ENCODE measurements at places on chromosomes 5 and 9. TPM values are rescaled to one million over a fixed set of nuclear protein-coding genes. Genes with fewer than 3 reads are reported as not detected.
A peak's percentile ranks its signal among the peaks of the same experiment; 100 is the strongest.

The B4GALT7 gene
- total RNA-seq, result 23.1 TPM

The CYSRT1 gene
- not detected for total RNA-seq

The QRFP gene
- total RNA-seq, result not detected

The PCSK5 gene
- 30.0 TPM for total RNA-seq

The PHF2 gene
- total RNA-seq, result 17.6 TPM

The MUSK gene
- total RNA-seq, result 0.24 TPM

The DND1 gene
- total RNA-seq, result 1.1 TPM

DNA sequence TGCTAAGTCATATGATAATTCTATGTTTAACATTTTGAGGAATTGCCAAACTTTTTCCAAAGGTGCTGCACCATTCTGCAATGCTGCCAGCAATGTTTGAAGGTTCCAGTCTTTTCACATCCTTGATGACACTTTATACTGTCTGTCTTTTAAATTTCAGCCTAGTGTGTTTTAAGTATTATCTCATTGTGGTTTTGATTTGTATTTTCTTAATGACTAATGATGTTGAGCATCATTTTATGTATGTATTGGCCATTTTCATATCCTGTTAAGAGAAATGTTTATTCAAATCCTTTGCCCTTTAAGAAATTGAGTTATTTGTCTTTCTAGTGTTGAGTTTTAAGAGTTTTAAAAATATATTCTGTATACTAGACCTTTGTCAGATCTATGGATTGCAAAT lies 5.0 kb upstream of the TEX48 start:
- DNase-seq, result no peak

GRCh38 chr9:126614088-126614454 lies 343 bp downstream of the LMX1B start:
- peak; percentile 81 for DNase-seq

DNA sequence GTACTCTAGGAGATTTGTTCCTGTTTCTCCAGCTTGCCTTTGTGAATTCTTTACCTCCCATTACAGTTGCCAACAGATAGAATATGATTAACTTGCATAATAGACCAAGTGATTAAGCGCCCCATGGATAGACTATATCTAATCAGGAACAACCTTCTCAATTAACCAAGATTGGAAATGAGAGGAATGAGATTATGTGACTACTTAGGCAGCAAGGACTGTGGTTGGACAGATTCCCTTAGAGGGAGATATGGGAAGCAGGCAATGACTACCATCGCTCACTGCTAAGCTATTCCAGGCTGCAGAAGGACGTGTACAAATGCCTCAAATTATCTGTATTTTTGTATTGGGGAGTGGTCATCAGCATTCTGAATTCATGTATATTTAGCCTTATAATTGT lies 278.1 kb upstream of the DAB2 start:
- no peak for DNase-seq

DNA sequence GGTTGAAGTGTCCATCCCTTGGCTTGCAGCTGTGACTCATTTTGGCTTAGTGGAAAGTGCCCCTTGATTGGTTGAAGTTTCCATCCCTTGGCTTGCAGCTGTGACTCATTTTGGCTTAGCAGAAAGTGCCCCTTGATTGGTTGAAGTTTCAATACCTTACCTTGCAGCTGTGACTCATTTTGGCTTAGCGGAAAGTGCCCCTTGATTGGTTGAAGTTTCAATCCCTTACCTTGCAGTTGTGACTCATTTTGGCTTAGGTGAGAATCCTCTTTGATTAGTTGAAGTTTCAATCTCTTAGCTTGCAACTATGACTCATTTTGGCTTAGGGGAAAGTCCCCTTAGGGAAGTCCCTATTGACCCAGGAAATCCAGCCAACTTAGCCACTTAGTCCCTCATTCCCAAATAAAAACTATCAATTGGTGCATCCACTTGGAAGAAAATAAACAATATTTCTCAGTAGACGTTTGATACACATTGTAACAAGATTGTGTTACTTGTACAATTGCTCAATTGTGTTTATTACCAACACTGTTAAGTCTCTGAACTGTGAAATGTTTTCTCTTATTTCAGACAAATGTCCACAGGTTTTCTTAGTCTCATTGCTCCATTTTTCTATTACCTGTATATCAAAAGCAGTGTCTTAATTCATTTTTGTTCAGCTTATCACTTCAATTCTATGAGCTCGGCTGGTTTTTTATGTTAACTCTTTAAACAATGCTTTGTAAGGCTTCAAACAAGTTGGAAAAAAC lies 2308.8 kb upstream of the ACO1 start:
- no peak for DNase-seq

DNA sequence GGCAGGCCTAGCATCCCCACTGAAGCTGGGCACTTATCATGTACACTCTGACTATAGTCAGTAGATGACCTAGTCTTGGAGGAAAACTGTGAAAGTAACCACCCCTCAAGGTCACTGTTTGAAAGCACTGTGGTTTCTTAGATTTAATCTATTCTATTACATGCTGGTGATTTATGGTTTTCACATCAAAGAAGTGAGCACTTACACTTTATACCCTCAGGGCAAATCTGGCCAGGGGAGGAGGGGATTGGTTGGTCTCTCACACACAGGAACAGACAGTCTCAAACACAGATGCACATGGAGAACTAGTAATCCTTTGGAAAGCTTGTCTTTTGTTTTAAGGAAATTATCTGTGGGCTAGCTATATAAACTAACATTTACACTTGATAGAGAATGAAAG lies 17.9 kb upstream of the SPIN1 start:
- no peak for DNase-seq

DNA sequence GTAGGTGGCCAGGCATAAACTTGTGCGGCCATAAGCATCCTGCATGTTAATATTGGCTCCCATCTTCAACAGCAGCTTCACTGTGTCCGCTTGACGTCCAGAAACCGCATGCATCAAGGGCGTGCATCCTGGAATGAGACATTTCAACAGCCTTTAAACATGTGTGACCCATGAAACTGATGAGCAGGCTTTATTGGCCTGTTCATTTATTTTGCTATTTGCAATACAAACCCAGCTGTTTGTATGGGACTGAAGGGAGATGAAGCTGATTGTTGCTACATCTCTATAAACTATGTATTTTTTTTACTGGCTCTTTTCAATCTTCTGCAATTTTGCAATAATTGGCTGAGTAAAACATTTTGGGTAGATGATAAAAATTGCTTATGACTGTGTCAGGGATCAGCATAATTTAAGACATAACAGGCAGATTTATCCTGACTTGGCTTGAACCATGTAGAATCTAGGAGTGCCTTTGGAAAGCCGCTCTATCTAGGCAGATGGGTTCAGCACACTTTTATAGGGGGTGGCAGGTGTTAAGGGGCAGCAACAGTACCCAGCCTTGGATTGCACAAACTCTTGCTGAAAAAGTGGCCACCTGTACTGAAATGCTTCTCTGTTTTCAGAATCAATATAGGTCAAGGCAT lies 56.9 kb downstream of the ANKRD55 start:
- no peak for DNase-seq

- DNase-seq, result no peak
These were observed 177.2 kb upstream of the PITX1 start for GRCh38 chr5:135211083-135211790.

GRCh38 chr5:73796164-73797131 lies 170.5 kb downstream of the ARHGEF28 start:
- DNase-seq, result no peak

GRCh38 chr9:99389087-99390033 lies 167.3 kb downstream of the SEC61B start:
- DNase-seq, result no peak

DNA sequence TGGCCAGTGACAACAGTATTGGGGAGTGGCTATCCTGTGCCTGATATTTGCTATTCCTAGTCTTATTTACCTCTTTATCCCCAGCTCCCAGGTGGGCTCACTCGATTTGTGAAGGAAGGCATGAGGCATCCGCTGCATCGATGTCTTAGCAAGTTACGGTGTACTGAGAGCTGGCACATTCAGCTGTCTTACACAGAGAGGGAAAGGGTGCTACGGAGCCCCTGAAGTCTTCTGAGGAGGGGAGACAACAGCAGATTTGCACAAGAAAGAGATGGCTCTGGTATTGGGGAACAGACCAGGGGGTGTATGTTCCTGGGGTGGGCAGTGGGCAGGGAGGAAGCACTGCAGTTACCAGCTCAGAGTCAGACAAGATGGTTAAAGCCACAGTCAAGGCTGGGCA lies 172.6 kb downstream of the FGF18 start:
- peak; percentile 0 for DNase-seq

GRCh38 chr5:162685302-162685701 lies 617.7 kb downstream of the GABRG2 start:
- no peak for DNase-seq

GRCh38 chr5:177188775-177189174 lies 55.2 kb downstream of the NSD1 start:
- no peak for DNase-seq

DNA sequence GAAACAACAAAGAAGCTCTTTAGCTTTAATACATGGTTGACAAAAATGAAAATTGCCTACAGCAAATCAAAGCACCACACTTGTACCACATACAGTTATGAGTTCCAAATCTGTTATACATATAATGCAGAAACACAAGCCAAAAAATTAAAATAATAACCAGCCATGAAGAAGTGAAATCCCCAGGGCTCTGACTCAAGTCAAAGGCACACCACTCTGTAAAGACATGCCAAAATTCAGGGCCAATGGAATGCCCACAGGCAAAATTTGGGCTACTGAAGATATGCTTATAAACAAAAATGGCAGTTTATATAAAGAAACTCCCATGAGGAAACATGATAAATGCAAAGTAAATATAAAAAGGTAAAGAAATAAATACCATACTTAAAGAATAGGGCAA lies 29.0 kb downstream of the THBS4 start:
- no peak for DNase-seq

- peak; percentile 47 for DNase-seq
These were observed 4.2 kb upstream of the GDNF start for GRCh38 chr5:37844009-37844408.

DNA sequence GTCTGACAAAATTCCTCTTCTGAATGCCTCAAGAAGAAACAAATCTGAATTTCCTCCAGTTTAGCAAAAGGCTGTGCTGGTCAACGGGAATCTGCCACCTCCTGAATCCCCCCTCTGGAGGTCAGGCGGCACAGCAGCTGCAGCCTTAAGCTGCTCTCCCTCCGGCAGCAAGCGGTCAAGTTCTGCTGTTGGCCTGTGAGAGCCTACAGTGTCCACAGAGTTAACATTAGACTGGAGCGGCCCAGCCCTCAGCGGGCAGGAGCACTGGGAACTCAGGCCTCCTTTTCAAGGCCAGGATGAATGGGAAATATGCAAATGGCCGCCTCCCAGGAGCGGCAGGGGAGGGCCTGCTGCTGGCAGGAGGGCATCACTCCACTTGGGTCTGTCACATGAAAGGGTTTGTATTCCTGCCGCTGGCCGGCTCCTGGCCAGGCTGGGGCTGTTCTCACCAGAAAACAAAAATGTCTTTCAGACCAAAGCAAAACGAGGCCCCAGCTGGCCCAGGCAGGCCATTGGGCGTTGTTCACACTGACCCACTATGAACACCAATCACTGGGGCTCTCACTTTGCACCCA lies 8.2 kb downstream of the ACSL6 start:
- DNase-seq, result peak; percentile 76

- peak; percentile 74 for DNase-seq
These were observed 2.2 kb downstream of the HNRNPA0 start for GRCh38 chr5:137751869-137752491.

GRCh38 chr5:168740092-168740800 lies 161.1 kb upstream of the PANK3 start:
- no peak for DNase-seq

- no peak for DNase-seq
These were observed 6.8 kb downstream of the MACROH2A1 start for GRCh38 chr5:135392256-135392655.

GRCh38 chr5:21164425-21164824 lies 1176.4 kb upstream of the CDH18 start:
- DNase-seq, result no peak

DNA sequence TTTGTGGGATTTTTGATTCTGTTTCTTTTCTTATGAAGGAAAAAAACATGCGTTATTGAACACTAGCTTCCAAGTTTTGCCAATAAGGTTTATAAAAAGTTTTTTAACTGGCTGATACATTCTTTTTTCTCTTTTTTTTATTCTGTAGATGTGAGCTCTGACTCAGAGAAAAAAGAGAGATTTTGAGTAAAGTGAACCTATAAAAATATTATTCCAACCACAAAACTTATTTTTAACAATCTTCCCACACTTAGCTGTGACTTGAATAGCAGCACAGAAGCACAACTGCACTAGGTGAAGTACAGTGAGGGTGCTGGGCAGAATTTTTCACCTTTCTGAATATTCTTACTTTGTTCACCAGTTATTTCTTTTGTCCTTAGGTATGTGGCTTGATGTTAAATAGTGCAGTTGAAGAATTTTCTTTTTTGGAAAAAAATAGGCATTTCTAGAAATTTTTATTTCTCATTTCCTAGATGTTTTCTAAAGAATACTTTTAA lies 41.6 kb downstream of the CHSY3 start:
- no peak for DNase-seq

DNA sequence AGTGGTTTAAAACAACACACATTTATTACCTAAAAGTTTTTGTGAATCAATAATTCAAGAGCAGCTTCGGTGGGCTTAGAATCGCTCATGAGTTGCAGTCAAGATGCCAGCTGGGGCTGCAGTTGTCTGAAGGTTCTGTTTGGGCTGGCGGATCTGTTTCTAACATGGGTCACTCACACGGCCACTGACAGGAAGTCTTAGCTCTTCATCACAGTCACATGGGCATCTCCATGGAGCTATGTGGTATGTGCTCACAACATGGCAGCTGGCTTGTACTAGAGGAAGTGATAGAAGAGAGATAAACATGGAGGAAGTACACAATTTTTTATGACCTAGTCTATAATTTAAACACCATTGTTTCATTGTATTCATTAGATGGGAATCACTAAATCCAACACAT lies 11.2 kb downstream of the KLHL9 start:
- no peak for DNase-seq

GRCh38 chr9:97398999-97399758 lies 12.7 kb upstream of the TDRD7 start:
- DNase-seq, result peak; percentile 76

DNA sequence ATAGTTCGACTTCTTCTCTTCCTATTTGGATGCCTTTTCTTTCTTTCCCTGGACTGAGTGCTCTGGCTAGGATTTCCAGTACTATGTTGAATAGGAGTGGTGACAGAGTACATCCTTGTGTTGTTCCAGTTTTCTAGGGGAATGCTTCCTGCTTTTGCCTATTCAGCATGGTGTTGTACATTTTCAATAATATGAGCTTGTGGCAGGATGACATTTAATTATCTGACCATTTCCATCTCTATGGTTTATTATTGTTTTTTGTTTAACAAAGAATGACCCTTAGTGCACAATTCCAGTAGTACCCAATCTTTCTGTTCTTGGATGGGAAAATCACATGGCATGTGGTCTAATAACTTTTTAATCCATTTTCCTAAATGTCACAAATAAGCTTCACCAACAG lies 135.6 kb upstream of the SLC12A2 start:
- DNase-seq, result no peak
